PC-3 (cell line): ENCODE measurements at places on chromosomes 6 and 20.

- H3K27me3 ChIP-seq: peaks cover 4% of the 10 kb centered on the region; the same call in 1 of the 2 replicates
- DNase-seq: no peak
- H3K4me1 ChIP-seq: no peaks in the 10 kb centered on the region
- H3K27ac ChIP-seq: no peak overlapping the region
- H3K36me3 ChIP-seq: no peaks in the 10 kb centered on the region
Observed at GRCh38 chr6:146420255-146420654, 123.4 kb upstream of the RAB32 start.

DNA sequence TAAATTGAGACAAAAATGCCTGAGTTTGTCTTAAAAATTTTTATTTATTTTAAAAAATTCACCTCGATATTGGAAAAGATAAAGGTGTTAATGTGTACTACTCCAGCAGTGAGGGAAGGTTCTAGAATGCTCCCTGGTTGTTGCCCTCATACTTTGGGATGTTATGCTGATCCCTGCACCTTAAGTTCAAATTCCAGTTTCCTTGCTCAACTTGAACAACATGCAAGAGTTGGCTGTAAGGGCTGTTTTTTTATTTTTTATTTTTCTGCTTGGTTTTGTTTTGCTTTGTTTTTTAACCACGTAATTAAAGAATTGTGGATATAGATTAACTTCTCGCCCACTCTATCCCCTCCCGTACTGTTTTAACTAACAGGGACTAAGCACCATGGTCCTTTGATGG, 158.7 kb upstream of the CITED2 start:
- no peak overlapping the region for H3K27ac ChIP-seq
- H3K4me3 ChIP-seq: no peak overlapping the region
- DNase-seq: no peak
- no peaks in the 10 kb centered on the region for H3K27me3 ChIP-seq

DNA sequence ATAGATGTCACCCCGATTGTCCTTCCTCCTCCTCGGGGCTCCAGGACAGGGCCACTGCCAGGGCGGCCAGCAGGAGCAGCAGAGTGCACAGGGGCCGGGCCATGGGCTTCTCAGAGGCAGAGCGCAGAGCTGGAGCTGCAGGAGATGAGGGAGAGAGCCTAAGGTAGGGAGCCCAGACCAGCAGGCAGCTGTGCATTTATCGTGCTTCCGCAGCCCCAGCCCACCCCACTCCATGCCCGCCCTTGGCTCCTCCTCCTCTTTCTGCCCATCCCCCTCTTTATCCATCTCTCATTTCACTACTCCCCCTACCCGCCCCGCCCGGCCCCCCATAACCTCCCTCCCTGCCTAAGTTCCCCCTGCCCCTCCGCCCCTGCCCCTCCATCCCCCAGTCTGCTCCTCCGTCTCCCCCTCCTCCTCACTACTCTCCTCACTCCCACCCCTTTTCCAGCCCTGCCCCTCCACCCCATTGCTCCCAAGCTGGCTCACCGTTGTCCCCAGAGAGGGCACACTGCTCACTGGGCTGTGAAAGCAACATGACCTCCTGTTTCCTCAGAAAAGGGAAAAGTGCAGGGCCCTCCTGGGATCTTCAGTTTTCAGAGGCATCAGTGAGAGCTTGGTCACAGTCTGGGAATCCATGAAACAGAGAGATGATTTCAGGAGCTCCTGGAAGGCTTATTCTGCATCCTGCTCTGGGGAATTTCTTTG, 25.5 kb upstream of the CST1 start:
- H3K36me3 ChIP-seq: no peaks in the 10 kb centered on the region
- H3K27me3 ChIP-seq: peaks cover 31% of the 10 kb centered on the region
- H3K27ac ChIP-seq: no peak overlapping the region
- no peaks in the 10 kb centered on the region for H3K4me1 ChIP-seq

DNA sequence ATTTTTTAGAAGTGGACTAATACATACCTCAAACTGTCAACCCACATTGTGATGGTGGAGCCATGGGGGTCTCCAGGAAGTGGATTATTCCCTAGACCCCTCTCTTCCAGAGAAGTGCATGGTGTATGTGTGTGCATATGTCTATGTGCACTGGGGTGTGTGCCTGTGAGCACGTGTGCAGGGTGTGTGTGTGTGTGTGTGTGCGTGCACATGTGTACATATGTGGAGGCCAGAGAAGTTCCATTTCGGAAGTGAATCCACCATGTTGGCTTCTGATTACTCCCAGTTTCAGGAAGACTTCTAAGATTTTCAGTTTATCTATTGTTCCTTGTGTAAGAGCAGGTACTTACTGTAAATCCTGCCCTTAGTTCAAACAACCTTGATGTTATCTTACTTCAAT, 208.5 kb upstream of the SULF2 start:
- no peaks in the 10 kb centered on the region for H3K36me3 ChIP-seq
- no peaks in the 10 kb centered on the region for H3K27me3 ChIP-seq
- H3K27ac ChIP-seq: peak overlapping the region; percentile 24; the same call in 1 of the 2 replicates

- no peaks in the 10 kb centered on the region for H3K4me1 ChIP-seq
- no peak for DNase-seq
- no peak overlapping the region for H3K27ac ChIP-seq
- H3K27me3 ChIP-seq: peaks cover 81% of the 10 kb centered on the region
Observed at GRCh38 chr20:59733351-59733750, 129.0 kb downstream of the PHACTR3 start.
